ENCODE measurements at places on chromosomes 7 and 10. TPM values are rescaled to one million over a fixed set of nuclear protein-coding genes. Genes with fewer than 3 reads are reported as not detected.

DNA sequence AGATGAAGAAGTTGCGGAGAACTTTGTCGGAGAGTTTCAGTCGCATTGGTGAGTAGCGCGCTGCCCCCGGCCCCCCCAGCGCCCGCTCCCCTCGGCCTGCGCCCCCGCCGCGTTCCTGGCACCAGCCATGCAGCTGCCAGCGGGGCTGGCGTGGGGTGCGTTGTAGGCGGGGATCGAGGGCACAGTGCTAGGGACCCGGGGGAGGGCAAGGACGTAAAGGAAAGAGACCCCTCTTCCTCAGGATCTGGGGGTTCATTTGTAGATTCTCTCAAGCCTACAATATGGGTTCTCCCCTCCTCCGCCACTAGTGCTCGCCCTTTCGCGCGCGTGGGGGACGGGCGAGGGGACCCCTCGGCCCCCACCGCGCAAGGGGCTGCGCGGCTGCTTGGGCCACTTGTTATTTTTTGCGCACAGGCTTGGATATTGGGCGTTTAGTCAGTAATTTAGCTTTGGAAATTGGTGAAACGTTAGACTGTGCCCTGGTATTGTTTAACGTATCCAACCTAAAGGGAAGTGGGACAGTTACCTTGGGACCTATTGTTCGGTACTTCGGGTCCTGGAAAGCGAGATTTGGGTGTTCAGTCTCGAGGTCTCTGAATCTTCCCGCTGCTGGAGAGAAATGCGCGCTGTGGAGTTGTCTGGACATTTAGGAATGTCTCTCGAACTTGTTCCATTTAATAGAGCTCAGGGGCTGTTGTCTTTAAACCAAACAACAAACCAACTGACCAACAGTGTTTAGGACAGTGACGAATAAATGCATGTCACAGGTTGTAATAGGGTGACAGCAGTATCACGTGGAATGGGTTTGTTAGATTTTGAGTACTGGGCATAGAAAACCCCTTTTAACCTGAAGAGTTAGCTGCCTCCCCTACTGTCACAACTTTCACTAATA lies 796 bp downstream of the CDK14 start:
- DNase-seq = peak; percentile 55

- no peak for DNase-seq
These were observed 314.9 kb upstream of the AUTS2 start for GRCh38 chr7:69283421-69283820.

- no peak for DNase-seq
These were observed 172.4 kb upstream of the LANCL2 start for GRCh38 chr7:55192723-55193122.

- no peak for DNase-seq
These were observed 22.1 kb upstream of the HTR5A start for GRCh38 chr7:155048006-155048405.

GRCh38 chr7:140640060-140640637 lies 464 bp downstream of the DENND2A start:
- DNase-seq = peak; percentile 58

GRCh38 chr7:117127585-117128168 lies 174.4 kb downstream of the ST7 start:
- DNase-seq = peak; percentile 68

ADIRF gene
- not detected for total RNA-seq

DNAJC30 gene
- total RNA-seq = 9.9 TPM

Data from cardiac muscle cell (in vitro differentiated cells and primary cell).